C1 segment of cervical spinal cord (tissue), 14 donors: ENCODE measurements at places on chromosomes 1 and 21.

- DNase-seq: no peak
Observed at GRCh38 chr1:227742738-227743715, 7.8 kb downstream of the SNAP47 start.

GRCh38 chr1:1293263-1294249 lies 13.3 kb downstream of the SCNN1D start:
- DNase-seq: no peak

- DNase-seq: no peak
Observed at GRCh38 chr1:3074297-3074741, 5.3 kb downstream of the PRDM16 start.

DNA sequence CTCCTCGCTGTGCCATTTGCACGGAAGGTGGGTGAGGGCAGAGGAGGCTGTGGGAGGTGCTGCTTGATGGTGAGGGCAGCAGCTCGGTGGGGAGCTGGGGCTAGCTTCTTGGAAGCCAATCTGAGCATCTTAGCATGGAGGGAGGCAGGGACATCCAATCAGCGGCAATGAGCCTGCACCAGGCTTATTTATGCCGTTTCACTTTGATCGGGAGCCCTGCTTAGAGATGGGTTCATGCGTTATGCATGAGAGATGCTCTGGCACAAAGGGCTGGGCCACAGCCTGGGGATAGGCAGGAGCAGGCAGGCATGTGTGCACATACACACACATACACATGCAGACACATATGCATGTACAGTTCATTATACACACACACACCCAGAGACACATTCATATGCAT lies 220.2 kb downstream of the GRIK3 start:
- DNase-seq: no peak

- no peak for DNase-seq
Observed at GRCh38 chr1:204505674-204506200, 10.5 kb upstream of the MDM4 start.
